Spinal cord (tissue), 10 donors: ENCODE measurements at places on chromosomes 16 and 17. TPM values are rescaled to one million over a fixed set of nuclear protein-coding genes. Genes with fewer than 3 reads are reported as not detected.

APRT gene
- 71.3 TPM for polyA plus RNA-seq

MT4 gene
- not detected for polyA plus RNA-seq

GPR179 gene
- 7.6 TPM for polyA plus RNA-seq

SNRNP25 gene
- polyA plus RNA-seq, result 114 TPM

KRT24 gene
- polyA plus RNA-seq, result not detected

LPO gene
- polyA plus RNA-seq, result 0.83 TPM

PSMC3IP gene
- 18.3 TPM for polyA plus RNA-seq

P2RX1 gene
- 0.17 TPM for polyA plus RNA-seq

RAB26 gene
- 26.8 TPM for polyA plus RNA-seq

EXOC3L1 gene
- 5.5 TPM for polyA plus RNA-seq

ZMYND15 gene
- 1.4 TPM for polyA plus RNA-seq

NQO1 gene
- polyA plus RNA-seq, result 24.8 TPM

KRT33B gene
- not detected for polyA plus RNA-seq

TERF2IP gene
- polyA plus RNA-seq, result 228 TPM

CHST6 gene
- 11.4 TPM for polyA plus RNA-seq

TMIGD1 gene
- not detected for polyA plus RNA-seq

INCA1 gene
- 7.1 TPM for polyA plus RNA-seq

CNGB1 gene
- polyA plus RNA-seq, result 3.3 TPM

WNT3 gene
- polyA plus RNA-seq, result 16.4 TPM

DUSP3 gene
- 41.6 TPM for polyA plus RNA-seq

ZFP90 gene
- 43.1 TPM for polyA plus RNA-seq

NATD1 gene
- 9.3 TPM for polyA plus RNA-seq

PSMD3 gene
- 123 TPM for polyA plus RNA-seq

TGFB1I1 gene
- polyA plus RNA-seq, result 22.7 TPM

HOXB9 gene
- polyA plus RNA-seq, result 413 TPM

SULT1A1 gene
- 24.2 TPM for polyA plus RNA-seq
